Keratinocyte (primary cell): ENCODE measurements at places on chromosomes 2 and 18.

GRCh38 chr2:209476367-209477208 lies 52.7 kb downstream of the MAP2 start:
- no peak overlapping the region for H3K4me3 ChIP-seq
- DNase-seq: no peak
- no peaks in the 10 kb centered on the region for H3K36me3 ChIP-seq
- no peaks in the 10 kb centered on the region for H3K27me3 ChIP-seq
- peaks cover 24% of the 10 kb centered on the region for H3K4me1 ChIP-seq

DNA sequence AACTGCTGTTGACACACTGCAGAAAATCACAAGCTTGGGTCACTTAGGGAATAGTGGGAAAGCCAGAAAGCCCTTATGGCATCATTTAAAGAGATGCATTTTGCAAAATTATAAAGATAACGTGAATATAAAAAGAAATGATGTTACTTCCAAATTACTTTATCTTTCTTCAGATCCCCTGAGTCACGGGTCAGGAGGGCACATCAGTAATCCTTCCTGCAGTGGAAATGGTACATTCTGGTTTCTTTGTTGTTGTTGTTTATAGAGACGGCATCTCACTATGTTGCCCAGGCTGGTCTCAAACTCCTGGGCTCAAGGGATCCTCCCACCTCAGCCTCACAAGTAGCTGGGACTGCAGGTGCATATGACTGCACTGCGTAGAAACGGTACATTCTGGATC lies 9.8 kb upstream of the EPG5 start:
- H3K27ac ChIP-seq: no peak overlapping the region
- no peaks in the 10 kb centered on the region for H3K36me3 ChIP-seq
- no peaks in the 10 kb centered on the region for H3K27me3 ChIP-seq
- no peak for DNase-seq

- peak overlapping the region; percentile 30 for H3K4me3 ChIP-seq
- H3K27ac ChIP-seq: no peak overlapping the region
- H3K27me3 ChIP-seq: no peaks in the 10 kb centered on the region
- no peaks in the 10 kb centered on the region for H3K36me3 ChIP-seq
- no peak for DNase-seq
- H3K4me1 ChIP-seq: peaks cover 11% of the 10 kb centered on the region
These were observed 47.1 kb downstream of the CDCA7 start for GRCh38 chr2:173401716-173402326.

DNA sequence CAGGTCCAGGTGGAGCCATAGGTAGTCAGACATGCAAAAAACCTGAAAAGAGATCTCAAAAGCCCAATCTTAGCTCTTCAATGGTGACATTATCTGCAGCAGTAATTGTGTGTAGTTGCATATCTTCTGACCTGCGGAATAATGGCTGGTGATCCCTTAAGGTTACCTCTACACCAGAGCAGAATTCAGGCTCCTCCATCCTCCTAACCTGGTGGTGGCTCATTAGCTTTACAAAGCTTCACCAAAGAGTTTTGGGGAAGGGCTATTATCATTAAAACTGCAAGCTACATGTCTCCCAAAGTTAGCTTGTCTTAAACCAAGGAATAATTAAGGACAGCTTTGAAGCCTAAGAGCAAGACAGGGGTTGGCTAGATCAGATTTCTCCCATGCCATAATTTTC lies 42.6 kb upstream of the CHST9 start:
- no peaks in the 10 kb centered on the region for H3K27me3 ChIP-seq
- no peak overlapping the region for H3K4me3 ChIP-seq
- H3K27ac ChIP-seq: no peak overlapping the region
- no peaks in the 10 kb centered on the region for H3K36me3 ChIP-seq
- DNase-seq: no peak

GRCh38 chr2:11822746-11823451 lies 76.5 kb downstream of the LPIN1 start:
- H3K4me3 ChIP-seq: no peak overlapping the region
- H3K4me1 ChIP-seq: peaks cover 25% of the 10 kb centered on the region
- DNase-seq: peak; percentile 21
- H3K36me3 ChIP-seq: peaks cover 26% of the 10 kb centered on the region
- no peaks in the 10 kb centered on the region for H3K27me3 ChIP-seq
